Inflammatory macrophage (primary cell): ENCODE measurements at places on chromosomes 4 and X.

GRCh38 chr4:102778720-102779119 is 18.0 kb upstream of the MANBA start:
- DNase-seq = no peak

DNA sequence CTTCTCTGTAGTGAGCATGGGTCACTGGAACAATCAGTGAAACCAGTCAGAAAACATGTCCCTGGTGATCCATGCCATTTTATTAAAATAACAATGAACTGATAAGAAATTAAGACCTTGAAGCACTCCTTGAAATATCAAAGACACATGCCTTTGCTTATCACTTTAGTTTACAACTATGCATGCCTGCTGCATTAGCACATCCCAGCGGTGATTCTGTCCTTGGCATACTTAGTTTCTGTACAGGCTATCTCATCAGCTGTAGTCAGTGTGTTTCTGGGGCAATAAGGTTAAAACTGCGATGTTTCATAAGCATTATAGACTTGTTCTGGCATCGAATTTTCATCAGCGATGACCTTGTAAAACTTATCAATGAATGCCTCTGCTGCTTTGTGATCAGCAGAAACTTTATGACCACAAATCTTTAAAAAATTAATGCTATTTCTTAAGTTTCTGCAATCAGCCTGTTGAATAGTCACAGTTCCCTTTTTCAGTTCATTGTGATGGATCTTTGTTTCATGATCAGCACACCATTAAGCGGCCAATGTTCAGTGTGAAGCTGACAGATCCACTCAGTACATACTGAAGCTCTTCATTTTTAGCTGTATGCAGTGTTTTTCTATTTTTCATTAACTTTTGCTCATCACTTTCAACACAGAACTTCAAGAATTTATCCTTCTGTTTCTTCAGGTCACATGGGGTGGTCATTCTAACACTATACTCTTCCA is 150.5 kb downstream of the RNF150 start:
- no peak for DNase-seq

- no peak for DNase-seq
These were observed 62.7 kb downstream of the FHDC1 start for GRCh38 chr4:152998861-152999260.

DNA sequence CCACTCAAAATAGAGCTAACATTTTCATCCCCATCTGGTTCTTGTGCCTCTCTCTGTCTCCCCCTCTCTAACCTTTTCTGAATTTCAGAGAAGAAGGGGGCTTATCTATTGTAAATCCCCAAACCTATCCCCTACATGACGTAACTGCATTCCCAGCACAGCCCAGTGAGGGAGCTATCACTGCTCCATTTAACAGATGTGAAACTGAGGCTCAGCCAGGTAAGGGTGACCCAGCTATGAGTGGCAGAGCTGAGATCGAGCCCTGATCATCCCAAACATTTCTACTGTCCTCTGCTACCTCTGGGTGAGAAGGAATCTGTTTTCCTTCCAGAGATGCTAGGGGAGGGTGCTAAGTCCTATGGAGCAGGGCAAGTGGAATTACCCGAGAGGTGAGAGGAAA is 107.5 kb downstream of the SLC2A9 start:
- no peak for DNase-seq

DNA sequence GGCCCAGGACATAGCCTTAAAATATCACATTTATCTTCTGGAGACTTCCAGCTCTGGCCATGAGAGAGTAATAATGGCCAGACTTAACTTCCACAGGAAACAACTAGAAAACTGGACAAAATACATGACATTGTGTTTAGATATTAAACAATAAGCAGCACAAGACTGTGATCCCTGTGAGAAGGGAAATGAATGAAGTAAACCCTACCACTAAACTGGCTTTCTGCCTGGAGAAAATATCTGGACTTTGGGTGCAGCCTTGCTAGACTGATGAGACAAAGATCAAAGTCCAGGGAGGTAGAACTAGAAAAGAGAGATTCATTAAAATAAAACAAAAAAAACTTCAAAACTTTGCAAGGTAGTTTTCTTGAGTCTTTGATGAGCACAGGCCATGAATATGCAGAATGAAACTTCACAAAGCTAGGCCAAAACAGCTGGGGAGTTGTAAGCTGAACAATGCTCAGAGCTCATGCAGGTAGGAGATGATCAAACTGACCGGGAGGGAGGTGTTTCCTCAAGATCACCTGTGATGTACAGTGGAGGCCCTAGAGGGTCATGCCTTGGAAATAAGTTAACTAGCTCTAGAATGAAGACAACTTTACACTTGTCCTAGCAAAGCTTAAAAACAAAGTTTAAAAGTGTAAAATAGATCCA is 147.0 kb upstream of the SH3RF1 start:
- DNase-seq = no peak

DNA sequence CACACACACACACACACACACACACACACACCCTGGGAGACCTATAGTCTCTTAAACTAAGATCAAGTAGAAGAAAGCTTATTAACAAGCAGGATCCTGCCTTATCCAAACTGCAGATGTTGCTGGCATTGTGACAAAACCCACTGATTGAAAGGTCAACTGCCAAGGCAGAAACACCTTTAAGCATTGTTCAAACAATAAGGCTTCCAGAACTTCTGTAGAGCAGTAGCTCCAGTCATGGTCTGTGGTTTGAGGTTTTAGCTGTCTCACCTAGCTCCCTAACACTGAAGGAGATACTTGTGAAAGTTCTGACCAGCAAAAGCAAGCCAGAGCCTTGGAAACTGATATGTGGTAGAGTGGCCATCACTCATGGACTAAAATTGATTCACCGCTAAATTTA is 59.8 kb downstream of the PTCHD1 start:
- DNase-seq = no peak
